ENCODE measurements at places on chromosomes 2 and 18. TPM values are rescaled to one million over a fixed set of nuclear protein-coding genes. Genes with fewer than 3 reads are reported as not detected.

CROCC2 gene
- under 0.01 TPM for total RNA-seq

MAPK4 gene
- total RNA-seq, result not detected

TNS1 gene
- total RNA-seq, result 45.7 TPM

IL36RN gene
- total RNA-seq, result not detected

ST6GAL2 gene
- 0.36 TPM for total RNA-seq

SERPINB10 gene
- 0.29 TPM for total RNA-seq

CCDC74B gene
- total RNA-seq, result 5.4 TPM
